SJSA1 (cell line): ENCODE measurements at places on chromosomes 4 and X. TPM values are rescaled to one million over a fixed set of nuclear protein-coding genes. Genes with fewer than 3 reads are reported as not detected.

Gene F11
- not detected in 2 replicates for total RNA-seq

DNA sequence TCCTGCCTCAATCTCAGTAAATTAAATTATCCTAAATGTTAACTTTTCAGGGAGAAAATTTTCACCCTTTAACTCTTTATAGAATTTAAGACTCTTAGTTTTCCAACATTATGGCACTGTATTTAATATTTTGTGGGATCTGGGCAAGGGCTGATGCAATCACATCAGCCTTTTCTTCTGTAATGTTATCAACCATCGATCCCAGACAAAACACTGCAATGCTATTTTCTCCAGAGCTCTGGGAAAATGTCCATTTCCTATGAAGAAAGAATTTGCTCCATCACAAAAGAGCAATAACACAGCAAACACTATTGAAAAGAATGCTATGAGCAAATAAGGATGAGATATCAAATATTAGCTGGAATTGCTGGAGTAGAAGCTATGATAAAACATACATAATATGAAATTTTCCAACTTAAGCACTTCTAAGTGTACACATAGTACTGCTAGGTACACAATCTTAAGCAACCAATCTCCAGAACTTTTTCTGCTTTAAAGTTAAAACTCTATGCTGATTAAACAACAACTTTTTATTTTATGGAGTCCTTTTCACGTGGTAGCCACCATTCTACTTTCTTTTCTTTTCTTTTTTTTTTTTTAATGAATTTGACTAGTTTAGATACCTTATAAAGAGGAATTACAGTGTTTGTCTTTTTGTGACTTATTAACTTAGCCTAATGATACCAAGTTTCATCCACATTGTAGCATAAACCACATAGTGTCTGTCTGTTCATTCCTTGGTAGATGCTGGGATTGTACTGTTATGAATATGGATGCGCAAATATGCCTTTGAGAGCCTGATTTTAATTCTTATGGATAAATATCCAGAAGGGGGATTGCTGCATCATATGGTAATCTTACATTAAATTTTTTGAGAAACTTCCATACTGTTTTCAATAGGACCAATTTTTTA lies 43.6 kb downstream of the UGT2A3 start:
- DNase-seq: no peak

- DNase-seq: no peak
These were observed 695.7 kb upstream of the GALNTL6 start for GRCh38 chr4:171117457-171117856.

GRCh38 chr4:98662626-98663225 lies 4.3 kb upstream of the TSPAN5 start:
- DNase-seq: no peak

GRCh38 chr4:28360681-28361080 lies 1500.0 kb downstream of the STIM2 start:
- DNase-seq: no peak

DNA sequence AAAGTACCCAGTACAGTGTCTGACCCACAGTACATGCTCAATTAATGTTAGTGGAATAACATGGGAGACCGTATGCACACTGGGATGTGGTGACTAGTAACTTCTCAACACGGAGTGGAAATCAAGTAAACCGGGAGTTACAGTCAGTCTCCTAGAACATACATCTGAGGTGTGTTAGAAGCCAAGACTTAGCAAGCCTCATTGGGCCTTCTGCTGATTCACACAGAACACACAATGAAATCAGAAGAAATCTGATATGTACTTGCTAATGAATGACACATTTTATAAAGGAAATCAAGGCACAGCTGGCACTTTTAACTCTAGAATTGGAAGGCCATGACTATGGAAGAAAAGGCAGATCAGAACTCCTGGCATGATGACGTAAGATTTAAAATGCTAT lies 13.0 kb downstream of the TRAPPC2 start:
- no peak for DNase-seq
